NCI-H748 treated with DMSO at 0.1 percent for 48 hours (cell line): ENCODE measurements at places on chromosomes 1 and 21.

DNA sequence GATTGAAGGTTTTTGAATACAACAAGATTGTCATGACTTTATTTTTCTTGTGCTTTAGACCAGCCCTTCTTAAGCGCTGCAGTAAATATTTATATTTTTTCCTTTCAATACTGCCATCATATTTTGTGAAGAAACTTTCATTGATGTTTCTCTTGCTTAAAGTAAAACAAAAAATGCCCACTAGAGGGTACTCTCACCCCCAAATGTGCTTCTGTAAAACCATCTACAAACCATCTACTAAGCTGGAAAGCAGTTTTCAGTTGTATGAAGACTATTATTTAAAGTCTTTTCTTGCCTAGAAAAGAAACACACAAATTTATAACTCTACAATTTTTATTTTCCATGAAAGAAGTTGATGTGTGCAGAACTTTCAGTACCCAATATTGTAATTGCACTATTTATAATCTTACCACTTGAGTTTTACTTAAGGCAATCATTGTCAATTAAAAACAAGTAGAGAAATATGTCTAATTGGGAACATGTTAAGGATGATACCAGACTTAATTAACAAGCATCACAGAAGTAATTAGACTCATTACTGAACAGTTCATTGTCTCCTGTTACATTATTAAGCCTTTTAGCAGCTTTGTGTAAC is 10.7 kb downstream of the LEPR start:
- DNase-seq, result no peak

DNA sequence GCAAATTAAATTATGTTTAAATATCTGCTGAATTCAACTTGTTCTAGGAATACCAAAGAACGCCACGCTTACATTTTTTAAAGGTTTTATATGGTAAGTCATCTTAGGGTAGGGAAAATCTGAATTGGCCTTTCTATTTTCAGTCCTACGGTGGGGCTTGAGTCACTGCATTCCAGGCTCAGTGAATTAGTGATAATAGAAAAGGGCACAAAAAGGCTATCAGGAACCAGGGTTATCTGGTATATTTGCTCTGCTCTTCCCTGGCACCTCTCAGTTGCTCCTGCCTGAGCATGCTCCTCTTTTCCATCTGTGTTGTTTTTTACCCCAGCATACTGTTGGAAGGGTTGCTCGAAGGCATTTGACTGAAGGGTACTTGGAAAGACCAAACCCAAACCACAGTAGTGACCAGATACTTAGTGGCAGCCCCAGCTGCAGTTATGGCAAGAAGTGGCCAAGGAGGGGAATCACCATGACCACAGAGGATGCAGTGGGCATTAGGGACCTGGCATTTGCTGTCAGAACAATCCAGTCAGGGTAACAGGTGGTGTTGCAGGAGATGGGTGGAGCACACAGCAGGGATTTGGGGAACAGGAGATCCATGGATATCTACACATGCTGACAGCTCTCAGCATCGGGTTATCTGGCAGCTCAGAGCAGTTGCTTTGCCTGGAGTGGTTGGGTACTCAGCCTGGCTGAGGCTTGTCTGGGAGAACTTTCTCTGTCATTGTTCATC is 2.3 kb downstream of the OVAAL start:
- DNase-seq, result no peak

DNA sequence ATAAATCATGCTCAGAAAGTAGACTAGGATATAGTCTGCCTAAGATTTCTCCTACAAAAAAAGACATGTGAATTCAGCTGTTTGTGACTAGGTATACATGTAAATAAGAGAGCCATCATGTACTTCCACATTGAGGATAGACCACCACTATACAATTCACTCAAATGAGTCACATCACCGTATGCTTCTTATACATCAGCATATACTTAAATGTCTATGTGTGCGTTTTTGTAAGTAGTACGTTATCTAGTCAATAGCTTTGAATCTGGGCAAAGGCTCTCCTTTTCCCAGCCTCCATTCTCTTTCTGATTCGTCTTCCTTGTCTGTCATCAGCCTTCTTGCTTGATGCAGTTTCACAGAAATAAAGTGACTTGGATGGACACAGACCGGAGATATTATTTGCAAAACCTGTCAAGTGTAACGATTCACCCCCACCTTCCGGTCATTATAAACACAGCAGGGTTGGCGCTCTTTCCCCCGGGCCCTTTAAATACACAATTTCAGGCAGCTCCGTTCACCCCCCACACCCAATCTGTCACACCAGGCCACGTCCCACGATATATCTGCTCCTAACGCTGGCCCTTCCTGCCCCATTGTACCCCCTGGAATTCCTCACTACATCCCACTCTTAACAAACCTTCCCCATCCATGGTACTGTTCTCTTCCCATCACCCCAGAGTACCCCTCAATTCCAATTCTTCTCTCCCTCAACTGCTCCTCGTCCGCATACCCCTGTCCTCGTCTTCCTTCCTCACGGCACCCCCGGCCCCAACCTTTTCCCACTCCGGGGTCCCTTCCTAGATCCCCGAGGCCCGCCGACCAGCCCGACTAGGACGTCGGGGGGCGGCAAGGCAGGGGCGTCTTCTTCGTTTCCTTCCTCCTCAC is 636 bp downstream of the VAMP4 start:
- DNase-seq, result peak; percentile 26

DNA sequence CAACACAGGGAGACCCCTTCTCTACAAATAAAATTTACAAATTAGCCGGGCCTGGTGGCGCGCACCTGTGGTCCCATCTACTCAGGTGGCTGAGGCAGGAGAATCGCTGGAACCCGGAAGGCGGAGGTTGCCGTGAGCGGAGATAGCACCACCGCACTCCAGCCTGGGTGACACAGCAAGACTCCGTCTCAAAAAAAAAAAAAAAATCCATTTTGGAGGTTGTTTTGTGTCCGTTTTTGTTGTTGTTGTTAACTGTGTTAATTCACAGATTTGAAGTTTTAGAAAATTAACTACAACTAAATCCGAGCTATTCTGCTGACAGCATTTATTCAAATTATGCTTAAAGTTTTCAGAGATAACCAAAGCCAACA is 618 bp downstream of the CLCC1 start:
- no peak for DNase-seq

- DNase-seq, result no peak
Observed at GRCh38 chr1:69315823-69316222, 251.9 kb upstream of the LRRC7 start.

- DNase-seq, result no peak
Observed at GRCh38 chr1:12015001-12015491, 4.3 kb upstream of the MIIP start.

DNA sequence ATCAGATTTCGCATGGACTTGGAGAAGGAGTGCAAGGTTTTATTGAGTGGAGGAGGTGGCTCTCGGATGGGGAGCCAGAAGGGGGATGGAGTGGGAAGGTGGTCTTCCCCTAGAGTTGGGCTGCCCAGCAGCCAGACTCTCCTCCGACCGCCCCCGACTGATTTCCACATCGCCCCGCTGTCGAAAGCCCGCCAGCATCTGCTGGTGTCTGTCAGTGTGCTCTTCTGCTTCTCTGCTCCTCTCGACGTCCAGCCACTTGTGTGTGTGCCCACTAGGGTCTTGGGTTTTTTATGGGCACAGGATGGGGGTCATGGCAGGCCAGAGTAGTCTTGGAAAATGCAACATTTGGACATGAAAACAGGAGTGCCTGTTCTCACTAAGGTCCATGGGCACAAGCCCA is 40.1 kb downstream of the EVA1C start:
- no peak for DNase-seq

GRCh38 chr1:101307985-101308689 is 71.3 kb downstream of the S1PR1 start:
- DNase-seq, result no peak

- no peak for DNase-seq
Observed at GRCh38 chr1:37068897-37069296, 34.6 kb upstream of the GRIK3 start.

GRCh38 chr1:9701665-9702064 is 50.1 kb downstream of the PIK3CD start:
- no peak for DNase-seq

GRCh38 chr1:18929686-18930085 is 26.8 kb downstream of the IFFO2 start:
- DNase-seq, result no peak

- DNase-seq, result no peak
Observed at GRCh38 chr1:219459351-219460080, 153.4 kb downstream of the ZC3H11B start.

GRCh38 chr21:43193651-43194302 is 25.0 kb downstream of the CRYAA start:
- no peak for DNase-seq

- no peak for DNase-seq
Observed at GRCh38 chr1:36639461-36639860, 156.7 kb upstream of the CSF3R start.

GRCh38 chr1:212484701-212485570 is 52.2 kb downstream of the NENF start:
- DNase-seq, result no peak

- no peak for DNase-seq
Observed at GRCh38 chr21:35102488-35103371, 53.6 kb upstream of the RUNX1 start.

DNA sequence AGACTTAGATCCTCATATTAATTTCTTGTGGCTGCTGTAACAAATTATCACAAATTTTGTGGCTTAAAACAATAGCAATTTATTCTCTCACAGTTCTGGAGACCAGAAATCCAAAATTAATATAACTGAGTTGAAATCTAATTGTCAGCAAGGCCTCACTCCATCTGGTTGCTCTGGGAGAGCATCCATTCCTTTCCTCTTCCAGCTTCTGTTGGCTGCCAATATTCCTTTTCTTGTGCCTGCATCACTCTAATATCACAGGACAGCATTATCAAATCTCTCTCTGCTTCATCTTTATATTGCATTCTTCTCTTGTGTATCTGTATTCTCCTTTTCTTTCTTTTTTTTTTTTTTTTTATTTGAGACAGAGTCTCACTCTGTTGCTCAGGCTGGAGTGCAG is 9.3 kb downstream of the SLC35A3 start:
- no peak for DNase-seq

- no peak for DNase-seq
Observed at GRCh38 chr1:198481661-198482060, 58.8 kb downstream of the ATP6V1G3 start.

DNA sequence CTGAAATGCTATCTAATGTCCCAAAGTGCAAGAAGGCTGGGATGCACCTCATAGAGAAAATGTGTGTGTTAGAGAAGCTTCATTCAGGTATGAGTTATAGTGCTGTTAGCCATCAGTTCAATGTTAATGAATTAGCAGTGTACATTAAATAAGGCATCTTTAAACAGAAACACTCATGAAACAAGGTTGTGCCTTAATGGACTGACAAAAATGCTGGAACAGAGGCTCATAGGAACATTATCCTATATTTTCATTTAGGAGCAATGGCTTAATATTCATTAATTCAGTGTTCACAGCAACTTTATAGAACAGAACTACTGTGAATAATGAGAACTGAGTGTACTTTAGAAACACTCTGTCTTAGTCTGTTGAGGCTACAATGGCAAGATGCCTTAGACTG is 15.2 kb upstream of the FAM89A start:
- no peak for DNase-seq

DNA sequence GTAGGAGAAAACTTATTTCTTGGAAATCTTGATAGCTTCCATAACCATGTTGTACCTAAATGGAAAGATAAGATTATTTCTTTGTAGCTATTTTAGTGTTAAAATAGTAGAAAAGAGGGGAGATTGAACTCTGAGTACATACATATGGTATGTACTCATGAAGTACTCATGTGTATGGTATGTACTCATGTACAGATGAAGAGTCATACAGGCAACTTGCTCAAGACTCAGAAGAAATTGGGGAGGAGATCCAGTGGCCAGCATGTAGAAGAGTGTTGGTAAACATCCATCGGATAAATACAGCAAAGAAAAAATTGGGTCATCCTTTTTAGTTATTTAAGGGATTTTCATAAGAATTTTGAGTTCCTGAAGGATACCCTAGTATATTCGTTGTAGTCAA is 29.0 kb downstream of the MDM4 start:
- no peak for DNase-seq

DNA sequence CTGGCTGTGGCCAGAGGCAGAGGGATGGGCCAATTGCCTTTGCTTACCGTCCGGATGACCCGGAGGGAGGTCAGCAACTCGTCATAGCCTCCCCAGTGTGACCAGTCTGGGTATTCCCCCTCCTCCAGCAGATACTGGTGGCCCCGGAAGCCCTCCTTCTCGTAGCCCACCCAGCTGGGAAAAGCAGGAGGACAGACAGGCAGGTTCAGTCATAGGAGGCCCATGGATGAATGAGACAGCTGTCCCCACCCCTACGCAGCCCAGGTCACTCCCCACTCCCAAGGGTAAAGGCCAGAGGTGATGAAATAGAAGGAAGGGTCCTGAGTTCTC is 16.8 kb downstream of the CRYBG2 start:
- DNase-seq, result no peak

GRCh38 chr1:182268669-182269068 is 122.9 kb downstream of the GLUL start:
- DNase-seq, result no peak

GRCh38 chr1:234956821-234957329 is 171.8 kb downstream of the TOMM20 start:
- DNase-seq, result no peak

DNA sequence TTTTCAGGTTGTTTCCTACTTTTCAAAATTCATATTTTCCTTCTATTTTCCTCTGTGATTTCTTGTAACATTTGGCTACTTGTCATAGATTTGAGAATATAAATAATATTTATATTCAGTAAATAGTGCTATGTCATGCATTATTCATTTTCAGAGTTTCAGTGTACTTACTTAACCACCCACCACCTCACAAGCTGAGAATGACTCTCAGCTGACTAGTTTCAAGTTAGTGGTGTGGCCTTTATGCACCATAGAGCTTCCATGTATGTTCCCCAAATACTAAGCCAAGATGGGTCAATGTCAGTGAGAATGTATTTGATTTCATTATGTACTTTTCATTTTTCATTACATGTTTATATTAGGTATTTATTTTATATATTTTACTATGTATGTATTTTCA is 56.9 kb upstream of the RGS1 start:
- DNase-seq, result no peak

DNA sequence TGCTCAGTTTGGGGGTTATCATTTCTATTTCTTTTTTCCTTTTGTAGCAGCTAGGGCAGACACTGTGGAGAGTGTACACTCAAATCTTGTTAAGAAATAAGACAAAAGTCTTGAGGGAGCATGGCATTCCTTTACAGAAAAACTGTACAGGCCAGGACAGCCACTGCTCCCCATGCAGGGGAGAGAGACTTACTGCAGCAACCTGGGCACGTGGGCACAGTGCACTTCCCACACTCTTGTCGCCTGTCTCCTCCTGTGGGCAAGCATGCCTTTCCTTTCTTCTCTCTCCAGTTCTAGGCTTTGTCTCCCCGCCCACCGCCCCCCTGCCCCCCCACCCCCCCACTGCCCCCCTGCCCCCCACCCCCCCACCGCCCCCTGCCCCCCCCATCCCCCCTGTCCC is 51.9 kb downstream of the PHC2 start:
- no peak for DNase-seq
